Effector CD4-positive, alpha-beta T cell (primary cell): ENCODE measurements at places on chromosomes 13 and 19.
A peak's percentile ranks its signal among the peaks of the same experiment; 100 is the strongest.

DNA sequence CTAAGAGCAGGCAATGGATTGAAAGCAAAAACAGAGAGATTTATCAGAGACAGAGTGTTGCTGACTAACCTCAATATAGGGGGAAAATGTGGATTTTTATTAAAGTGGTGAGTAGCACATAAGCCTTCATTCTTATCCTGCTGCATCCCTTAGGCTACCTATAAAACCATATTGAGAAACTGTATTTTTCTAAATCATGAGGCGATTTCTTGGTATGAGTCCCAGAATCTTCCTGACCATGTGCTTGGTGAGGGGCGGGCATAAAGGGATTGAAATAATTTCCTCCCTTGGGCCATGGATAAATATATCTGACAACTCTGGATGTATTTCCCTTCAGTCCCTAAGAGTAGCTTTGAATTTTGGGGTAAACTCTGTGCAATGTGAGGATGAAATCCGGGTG is 72.8 kb downstream of the EFNB2 start:
- no peak for DNase-seq

- DNase-seq: no peak
Observed at GRCh38 chr13:70723732-70724131, 615.5 kb upstream of the KLHL1 start.

DNA sequence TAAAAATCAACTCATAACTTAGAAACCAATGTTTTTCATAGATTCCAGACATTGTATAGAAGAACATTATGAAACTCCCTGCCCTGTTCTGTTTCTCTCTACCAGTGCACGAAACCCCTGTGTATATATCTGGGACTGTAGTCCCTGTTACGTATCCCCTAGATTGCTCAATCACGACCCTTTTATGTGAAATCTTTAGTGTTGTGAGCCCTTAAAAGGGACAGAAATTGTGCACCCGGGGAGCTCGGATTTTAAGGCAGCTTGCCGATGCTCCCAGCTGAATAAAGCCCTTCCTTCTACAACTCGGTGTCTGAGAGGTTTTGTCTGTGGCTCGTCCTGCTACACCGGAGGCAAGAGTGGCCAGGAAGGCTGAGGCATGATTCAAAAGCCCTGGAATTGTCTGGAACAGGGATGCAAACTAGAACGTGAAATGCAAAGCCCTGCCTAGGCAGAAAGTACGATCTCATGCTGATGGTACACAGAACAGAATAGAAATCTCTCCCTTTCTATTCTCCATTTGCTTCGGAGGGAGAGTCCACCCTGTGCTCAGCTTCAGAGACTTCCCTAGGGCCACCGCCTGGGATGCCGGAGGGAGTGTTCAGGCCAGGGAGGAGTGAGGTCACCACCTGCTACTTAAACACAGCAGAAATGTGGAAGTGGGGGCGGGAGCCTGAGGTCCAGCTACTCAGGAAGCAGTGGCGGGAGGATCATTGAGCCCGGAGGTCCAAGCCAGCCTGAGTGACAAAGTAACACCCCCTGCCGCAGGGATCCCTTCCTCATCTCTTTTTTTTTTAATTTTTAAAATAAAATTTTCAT is 758 bp upstream of the ZNF888 start:
- DNase-seq: no peak

DNA sequence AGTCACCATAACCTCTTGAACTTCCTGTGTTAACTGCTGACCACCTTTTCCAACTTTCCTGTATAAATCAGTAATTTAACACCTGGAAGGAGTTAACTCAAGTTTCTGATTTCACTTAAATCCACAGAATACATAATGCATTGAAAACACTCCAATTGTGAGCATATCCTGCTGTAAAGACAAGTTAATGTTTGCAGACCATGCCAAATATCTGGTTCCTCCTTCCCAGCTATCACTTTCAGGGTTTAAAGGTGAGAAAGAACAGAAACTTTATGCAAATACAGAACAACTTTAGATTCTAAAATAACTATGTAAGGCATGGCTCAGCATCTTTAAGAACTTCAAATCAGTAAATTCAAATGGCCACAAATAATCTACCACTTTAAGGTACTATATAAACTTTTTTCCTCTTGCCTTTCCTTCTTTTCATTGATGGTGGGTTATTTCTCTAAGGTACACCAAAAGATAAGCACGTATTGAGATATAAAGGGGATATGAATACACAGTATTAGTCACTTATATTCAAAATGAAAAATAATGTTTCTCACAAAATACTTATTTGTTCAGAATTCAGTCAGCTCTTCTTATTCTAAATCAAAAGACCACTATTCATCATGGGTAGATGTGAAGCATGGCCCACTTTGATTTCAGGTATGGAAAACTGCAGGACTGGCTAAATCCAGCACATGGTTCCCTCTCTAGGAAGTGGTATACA is 6.6 kb upstream of the TPTE2 start:
- no peak for DNase-seq

GRCh38 chr19:57436417-57436816 is 1.3 kb downstream of the ZNF749 start:
- DNase-seq: no peak

GRCh38 chr19:5436106-5436947 is 18.9 kb upstream of the ZNRF4 start:
- no peak for DNase-seq

GRCh38 chr19:30604657-30605056 is 232.5 kb downstream of the ZNF536 start:
- no peak for DNase-seq

DNA sequence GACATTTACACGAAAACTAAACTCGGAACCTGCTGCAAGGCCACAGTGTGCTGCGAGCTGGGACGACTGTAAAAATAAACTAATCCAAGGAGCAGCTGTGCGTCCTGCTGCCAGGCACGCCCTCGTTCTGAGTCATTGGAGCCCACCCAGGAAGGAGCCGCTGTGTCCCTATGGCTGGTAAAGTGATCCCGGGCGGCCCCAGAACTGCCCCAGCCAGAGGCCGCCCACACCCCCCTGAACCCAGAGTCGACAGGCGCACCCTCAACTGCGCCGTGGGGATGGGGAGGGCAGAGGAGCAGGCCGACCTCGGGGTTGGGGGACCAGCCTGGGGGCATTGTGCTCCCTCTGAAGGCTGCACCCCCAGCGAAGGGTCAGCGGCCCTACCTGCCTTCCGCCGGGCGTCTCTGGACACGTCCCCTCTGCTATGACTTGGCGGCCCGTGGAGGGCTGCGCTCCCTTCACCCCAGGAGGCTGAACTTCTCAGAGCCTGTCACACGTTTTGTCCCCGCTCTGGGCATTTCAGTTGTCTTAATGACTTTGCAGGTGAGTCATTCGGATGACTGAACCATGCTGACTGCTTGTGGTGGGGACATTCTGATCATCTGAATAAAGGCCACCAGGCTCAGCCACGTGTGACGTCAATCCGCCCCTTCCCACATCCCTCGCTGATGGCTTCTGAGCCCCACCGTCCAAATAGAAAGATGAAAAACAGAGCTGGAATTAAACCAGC is 42.7 kb downstream of the ADPRHL1 start:
- no peak for DNase-seq

DNA sequence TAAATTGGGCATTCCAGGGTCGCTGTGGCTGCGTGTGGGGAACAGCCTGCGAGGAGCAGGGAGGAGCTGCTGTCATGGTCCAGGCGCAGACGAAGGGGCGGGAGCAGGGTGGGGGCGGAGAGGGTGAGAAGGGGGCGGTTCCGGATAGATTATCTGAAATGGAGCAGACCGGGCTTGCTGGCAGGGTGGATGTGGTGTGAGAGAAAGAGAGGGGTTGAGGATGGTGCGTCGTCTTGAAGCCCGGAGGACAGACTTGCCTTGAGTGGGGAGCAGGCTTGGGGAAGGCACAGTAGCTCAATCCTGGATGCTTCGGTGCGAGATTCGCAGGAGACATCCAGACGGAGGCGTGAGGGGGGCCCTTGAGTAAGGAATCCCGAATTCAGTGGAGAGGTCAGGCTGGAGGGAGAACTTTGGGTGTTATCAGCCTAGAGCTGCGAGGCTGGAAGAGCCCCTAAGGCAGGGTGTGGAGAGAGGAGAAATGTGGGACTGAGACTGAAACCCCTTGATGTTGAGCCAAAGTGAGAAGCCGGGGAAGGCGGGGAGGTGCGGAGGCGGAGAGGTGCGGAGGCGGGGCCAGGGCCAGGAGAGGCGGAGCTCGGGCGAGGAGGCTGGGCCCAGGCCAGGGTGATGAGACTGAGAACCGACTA is 40.6 kb downstream of the DPF1 start:
- DNase-seq: no peak

- DNase-seq: no peak
Observed at GRCh38 chr19:29446361-29446760, 79.4 kb upstream of the VSTM2B start.

- peak; percentile 53 for DNase-seq
Observed at GRCh38 chr19:3285647-3286176, 61.3 kb downstream of the CELF5 start.

DNA sequence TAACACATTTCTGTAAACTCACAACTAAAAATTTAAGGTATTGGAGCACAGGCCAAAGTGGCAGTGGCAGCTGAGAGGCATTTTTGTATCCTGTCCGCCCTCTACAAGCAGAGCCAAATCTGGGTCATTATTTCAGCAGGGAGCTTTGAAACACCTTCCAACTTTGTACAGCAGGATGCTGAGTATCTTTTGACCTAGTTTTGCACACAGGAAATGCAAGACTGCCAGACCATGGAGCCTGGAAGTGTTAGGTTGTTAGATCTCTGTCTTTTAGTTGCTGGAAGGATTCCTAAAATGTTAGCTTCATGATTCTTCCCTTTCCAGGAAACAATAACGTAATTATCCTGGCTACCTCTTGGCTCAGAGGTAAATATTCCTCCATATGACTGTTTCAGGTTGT is 148.6 kb upstream of the ATXN8OS start:
- no peak for DNase-seq

GRCh38 chr19:4487572-4487971 is 15.5 kb downstream of the HDGFL2 start:
- no peak for DNase-seq

- DNase-seq: no peak
Observed at GRCh38 chr13:95707442-95708390, 30.8 kb downstream of the DNAJC3 start.

DNA sequence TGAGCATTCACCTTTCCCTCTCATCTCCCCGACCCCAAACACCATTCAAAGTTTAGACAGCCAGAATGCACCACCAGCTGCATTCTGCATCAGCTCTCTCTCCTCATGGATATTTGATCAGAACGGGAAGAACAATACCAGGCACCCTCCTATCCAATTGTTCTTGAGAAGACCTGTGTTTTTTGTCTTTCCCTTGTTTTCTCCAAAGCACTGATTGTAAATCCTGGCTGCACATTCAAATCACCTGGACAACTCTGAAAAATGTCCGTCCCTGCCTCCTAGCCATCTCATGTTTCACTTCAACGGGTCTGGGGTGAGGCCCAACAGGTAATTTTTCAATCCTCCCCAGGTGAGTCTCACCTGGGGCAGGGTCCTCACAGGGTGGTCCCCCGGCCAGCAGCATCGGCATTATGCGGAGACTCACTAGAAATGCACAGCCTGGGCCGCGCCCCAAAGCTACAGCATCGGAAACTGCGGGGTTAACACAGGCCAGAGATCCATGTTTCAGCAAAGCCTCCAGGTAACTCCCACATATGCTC is 5.5 kb downstream of the IRS2 start:
- DNase-seq: no peak

DNA sequence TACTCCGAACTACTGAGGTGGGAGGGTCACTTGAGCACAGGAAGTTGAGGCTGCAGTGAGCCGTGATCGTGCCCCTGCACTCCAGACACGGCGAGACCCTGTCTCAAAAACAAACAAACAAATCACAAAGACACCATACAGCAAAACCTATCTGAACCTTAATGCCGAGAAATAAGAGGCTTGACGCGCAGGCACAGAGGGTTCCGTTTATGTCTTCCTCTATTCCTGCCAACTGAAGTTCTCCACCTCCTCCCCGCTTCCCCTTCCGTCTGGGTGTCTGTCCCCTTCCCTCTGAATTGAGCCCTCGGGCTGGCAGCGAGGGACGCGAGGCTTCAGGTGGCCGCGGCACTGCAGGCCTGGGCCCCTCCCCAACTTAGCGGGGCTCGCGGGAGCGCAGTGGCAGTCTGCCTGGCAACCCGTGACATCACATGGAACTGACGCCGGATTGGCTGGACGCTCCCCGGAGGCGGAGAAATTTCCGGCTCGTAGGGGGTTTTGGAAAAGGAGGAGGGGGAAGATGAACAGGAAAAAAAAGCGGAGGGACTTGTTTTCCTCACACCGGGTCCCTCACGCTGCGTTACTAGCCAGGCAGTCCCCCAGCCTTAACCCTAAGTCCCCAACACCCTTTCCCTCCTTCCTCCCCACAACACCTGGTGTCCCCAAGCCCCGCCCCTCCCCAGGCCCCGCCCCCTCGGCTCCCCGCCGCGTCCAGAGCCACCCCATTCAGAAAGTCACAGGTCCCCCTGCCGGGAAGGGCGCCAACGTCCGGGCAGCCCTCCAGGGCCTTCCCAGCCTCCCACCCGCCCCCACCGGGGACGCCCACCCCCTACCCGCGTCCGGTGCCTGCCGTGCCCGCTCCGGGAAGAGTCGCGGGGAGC is 1.1 kb upstream of the MYBPC2 start:
- DNase-seq: peak; percentile 85

- peak; percentile 63 for DNase-seq
Observed at GRCh38 chr19:46714444-46715106, 2.3 kb downstream of the PRKD2 start.

GRCh38 chr19:44753932-44754749 is 5.6 kb downstream of the BCL3 start:
- peak; percentile 21 for DNase-seq

GRCh38 chr13:72004784-72005374 is 137.9 kb upstream of the DACH1 start:
- DNase-seq: no peak

DNA sequence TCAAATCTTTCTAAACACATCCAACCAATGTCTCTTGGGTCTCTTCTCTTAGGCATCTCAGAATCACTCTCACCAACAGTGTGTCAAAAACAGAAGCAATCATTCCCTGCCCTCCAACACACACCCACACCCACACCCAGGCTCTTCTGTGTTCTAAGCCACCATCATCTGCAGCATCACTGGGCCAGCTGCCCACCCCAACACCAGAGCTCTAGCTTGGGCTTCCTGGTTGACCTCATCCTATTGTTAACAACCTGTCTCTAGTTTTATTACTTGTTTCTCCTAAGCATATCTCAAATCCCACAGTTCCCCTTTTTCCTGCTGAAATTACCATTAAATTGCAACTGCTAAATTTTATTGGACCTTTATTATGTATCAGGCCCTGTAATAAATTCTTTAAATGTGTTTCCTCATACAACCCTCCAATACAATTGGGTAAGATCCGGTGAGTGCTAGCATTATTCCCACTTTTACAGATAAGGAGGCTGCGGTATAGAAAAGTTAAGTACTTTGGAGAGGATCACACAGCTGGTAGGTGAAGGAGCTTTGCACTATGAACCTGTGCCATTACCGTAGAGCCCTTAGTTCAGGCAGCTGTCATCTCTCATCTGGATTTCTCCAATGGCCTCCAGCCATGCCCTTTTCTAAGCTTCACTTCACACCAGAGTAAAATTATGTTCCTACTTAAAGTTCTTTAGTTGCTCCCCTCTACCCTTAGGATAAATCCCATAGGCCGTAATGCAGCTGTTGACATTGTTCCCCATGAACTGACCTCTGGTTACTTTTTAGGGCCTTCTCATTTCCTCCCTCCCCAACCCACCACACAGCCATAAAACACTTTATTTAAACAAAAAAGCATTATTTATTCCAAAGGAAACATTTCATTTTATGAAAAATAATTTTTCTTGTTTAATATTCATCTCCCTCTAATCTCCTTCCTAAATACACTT is 227.7 kb downstream of the B3GLCT start:
- DNase-seq: no peak
